ENCODE measurements at places on chromosomes 3 and 15.

- DNase-seq, result no peak
Measured at GRCh38 chr3:20563251-20563650, 377.2 kb upstream of the SGO1 start.

- DNase-seq, result no peak
Measured at GRCh38 chr3:59798372-59799086, 748.7 kb upstream of the CFAP20DC start.

DNA sequence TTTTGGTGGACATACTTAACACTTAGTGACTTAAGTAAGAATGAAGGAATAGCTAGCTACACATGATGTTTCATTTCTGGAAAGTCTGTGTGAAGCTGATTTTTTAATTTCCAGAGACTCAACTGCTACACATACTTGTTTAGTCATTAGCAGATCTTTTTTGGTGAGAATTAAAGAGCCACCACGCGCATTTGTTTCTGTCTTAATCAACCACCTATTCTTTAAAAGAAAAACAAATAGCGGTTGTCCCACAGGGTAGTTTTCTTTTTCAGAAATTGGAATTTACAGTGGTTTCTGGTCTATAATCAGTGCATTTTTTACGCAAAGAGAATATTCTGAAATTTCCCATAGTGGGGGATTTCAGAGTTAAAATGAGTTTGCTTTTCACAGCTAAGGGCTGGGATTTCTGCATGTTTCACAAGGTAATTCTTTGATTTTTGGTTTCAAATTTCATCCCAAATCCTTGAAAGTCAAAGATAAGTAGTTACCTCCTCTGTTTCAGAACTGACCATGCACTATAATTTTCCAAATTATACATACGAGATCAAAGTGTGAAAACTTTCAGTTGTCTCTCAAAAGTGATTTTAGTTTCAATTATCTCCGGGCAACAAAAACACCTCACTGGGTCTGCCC lies 631.0 kb upstream of the GRM7 start:
- DNase-seq, result no peak

DNA sequence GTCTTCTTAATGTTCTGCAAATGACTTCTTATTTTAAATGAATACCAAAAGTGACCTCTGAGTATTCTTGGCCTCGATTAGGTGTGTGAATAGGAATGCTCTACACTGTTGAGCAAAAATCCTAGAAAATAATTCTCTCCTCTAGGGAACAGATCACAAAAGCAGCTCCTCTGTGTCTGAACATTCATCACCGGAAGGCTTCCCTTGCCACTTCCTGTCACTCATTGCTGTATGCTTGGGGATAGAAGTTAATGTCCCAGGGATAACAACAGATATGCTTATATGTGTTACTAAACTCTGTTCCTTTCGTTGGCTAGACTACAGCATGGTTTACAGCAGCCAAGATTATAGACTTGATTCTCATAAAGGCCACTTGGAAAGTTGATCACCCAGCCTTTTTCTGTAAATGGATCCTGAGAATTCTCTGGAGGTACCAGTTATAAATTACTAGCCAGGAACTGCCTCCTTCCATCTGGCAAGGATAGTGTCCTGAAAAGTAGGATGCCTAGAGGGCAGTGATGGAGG lies 16.0 kb upstream of the PTX3 start:
- no peak for DNase-seq

DNA sequence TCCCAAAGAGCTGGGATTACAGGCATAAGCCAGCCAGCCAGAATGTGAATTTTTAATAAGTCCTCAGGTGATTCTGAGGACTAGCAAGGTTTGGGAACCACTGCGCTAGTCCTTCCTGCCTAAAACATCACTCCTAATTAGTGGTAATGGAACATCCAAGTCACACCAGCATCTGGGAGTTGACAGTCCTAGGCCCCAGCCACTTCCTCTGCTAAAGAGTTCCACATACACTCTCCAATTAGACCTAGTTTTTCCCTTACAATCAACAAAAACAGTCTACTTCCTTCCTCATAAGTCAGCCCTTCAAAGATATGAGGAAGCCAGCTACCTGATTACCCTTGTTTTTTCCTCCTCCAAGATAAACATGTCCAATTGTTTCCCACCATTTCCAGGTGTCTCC lies 78.1 kb downstream of the OXNAD1 start:
- no peak for DNase-seq

GRCh38 chr3:171054921-171055320 lies 28.4 kb upstream of the SLC2A2 start:
- DNase-seq, result no peak

Measured in islet precursor cell (in vitro differentiated cells).